ENCODE measurements at places on chromosomes 1 and 21. TPM values are rescaled to one million over a fixed set of nuclear protein-coding genes. Genes with fewer than 3 reads are reported as not detected.

The ANKRD34A gene
- total RNA-seq, result 1.1 TPM

The CELA2A gene
- not detected for total RNA-seq

The LYSMD1 gene
- 8.7 TPM for total RNA-seq

The OR2C3 gene
- total RNA-seq, result not detected

The TRNP1 gene
- total RNA-seq, result 34.9 TPM

The NCSTN gene
- 67.1 TPM for total RNA-seq

The F3 gene
- 70.5 TPM for total RNA-seq

The HAO2 gene
- total RNA-seq, result not detected

The SYCP1 gene
- total RNA-seq, result not detected

The IQCC gene
- 1.4 TPM for total RNA-seq

The ADGRB2 gene
- 1.5 TPM for total RNA-seq

The C1QC gene
- 542 TPM for total RNA-seq

The AMPD1 gene
- total RNA-seq, result 0.41 TPM

The HPDL gene
- total RNA-seq, result not detected

The OR6K3 gene
- total RNA-seq, result not detected

The MRPL9 gene
- 65.7 TPM for total RNA-seq

The TLCD4 gene
- total RNA-seq, result 8.0 TPM

All from thoracic aorta (tissue), 2 donors.